SJSA1 (cell line): ENCODE measurements at places on chromosomes 5 and 9. TPM values are rescaled to one million over a fixed set of nuclear protein-coding genes. Genes with fewer than 3 reads are reported as not detected.

- DNase-seq = peak; percentile 39
Observed at GRCh38 chr5:10123254-10123989, 126.3 kb downstream of the ATPSCKMT start.

- DNase-seq = no peak
Observed at GRCh38 chr5:35810601-35811000, 46.1 kb upstream of the IL7R start.

DNA sequence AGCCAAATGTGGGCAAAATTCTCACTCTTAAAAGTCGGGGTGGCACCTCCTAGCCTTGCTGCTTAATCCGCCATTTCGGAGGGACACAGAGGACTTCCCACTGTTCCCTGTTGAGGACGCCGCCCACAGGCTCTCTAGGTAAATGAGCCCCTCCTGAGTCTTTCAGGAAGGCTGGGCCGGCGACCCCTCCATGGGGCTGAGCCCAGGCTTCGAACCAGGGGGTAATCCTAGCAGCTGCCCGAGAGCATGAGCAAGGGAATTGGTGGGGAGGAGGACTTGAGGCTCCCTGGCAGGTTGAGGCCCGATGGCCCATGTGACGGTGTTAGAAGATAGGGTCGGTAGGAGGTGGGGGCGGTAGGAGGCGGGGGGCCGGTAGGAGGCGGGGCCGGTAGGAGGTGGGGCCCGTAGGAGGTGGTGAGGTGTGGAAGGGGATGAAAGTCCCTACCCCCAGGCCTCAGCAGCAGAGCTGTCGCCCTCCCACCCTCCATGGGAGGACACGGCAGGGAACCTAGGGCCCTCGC lies 17.1 kb downstream of the SLC12A7 start:
- DNase-seq = no peak

GRCh38 chr9:92637886-92638620 lies 31.9 kb downstream of the IPPK start:
- no peak for DNase-seq

DNA sequence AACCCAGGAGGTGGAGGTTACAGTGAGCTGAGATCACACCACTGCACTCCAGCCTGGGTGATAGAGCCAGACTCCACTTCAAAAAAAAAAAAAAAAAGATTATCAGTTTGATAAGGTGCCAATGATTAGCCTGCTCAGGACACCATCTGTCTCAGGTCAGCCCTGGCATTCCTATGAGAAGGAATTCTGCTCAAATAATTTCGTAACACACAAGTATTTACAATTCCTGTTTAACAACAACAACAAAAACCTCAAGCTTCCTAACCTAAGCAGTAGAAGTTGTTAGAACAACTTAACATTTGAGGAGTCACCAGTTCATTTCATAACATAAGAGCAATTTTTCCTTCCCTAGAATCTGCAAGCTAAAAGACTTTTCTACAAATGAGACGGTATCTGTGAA lies 85.0 kb downstream of the LHFPL2 start:
- no peak for DNase-seq

- DNase-seq = no peak
Observed at GRCh38 chr9:114693248-114693855, 11.4 kb upstream of the TEX48 start.

- DNase-seq = peak; percentile 37
Observed at GRCh38 chr9:92562461-92562967, 26.7 kb upstream of the ECM2 start.

DNA sequence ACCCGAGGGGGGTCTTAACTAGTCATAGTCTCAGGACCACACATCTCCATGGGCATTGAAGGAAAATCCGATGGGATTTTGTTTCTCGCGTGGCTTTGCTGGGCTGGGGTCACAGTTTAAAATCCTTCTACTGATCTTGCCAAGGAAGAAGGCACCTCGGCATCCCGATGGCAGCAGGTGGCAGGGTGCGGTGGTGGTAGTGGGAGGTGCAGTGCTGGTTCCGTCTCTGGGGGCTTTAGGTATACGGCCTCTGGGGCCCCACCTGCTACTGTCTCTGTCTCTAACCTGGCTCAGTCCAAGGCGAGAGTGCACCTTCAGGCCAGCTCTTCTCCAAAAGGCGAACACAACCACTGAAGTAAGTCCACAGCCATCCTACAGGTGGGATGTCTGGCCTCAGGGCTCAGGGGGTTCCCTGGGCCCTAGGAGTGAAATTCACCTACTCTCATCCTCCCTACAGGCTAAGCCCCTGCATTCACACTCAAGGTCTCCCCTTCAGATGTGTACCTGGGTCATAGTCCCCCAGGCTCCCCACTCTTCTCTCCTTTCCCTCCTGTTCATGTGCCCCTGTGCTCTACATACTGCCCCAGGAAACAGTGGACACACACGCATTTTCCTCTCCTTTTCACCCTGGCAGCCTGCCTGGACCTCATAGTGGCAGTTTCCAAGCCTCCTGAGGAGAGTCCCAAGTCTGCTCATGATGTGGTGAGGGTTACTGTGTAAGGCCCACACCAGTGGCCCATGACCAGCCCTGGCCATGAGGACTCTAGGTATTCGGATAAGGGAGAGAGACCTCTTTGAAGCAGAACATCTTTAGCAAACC lies 736 bp upstream of the FCN2 start:
- no peak for DNase-seq

Gene NPR3
- 9.9 and 15.0 TPM in 2 replicates for total RNA-seq

Gene NSG2
- not detected in 2 replicates for total RNA-seq

Gene CARTPT
- not detected in 2 replicates for total RNA-seq
